ENCODE measurements at places on chromosomes 11 and 22. TPM values are rescaled to one million over a fixed set of nuclear protein-coding genes. Genes with fewer than 3 reads are reported as not detected.
A peak's percentile ranks its signal among the peaks of the same experiment; 100 is the strongest.

DNA sequence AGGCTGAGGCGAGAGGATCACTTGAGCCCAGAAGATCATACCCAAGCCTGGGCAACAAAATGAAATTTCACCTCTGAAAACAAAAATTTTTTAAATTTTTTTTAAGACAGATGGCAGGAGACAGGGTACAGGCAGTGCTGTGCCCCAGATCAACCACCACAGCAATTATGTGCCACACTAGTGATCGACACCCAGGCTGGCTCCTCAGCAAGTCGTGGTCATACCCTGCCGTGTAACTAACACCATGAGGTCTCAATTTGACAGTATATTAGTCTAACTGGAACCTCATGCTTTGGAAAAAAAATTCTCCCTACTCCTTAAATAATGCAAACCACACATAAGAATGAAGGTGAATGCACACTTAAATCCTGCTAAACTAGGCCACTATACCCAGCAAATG lies 8.3 kb downstream of the SF3A1 start:
- no peak for DNase-seq
- H3K4me1 ChIP-seq: no peaks in the 10 kb centered on the region
- H3K4me3 ChIP-seq: no peak overlapping the region

DNA sequence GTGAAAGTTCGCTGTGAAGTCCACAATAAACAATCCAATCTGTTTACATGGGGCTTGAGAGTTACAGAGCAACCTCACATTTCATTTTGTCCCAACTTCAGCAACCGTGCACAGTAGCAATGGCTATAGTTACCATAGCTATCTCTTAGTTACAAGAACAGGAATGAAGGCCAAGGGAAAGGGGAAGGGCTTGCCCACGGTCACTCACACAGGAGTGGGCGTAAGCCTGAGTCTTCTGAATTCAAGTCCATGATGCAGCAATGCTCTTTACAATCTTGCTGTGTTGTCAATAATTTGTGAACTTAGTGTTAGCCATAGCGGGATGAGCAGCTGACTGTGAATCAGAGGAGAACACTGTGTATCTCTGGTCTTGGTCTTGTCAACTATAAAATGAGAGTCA lies 102.9 kb downstream of the ADAMTS15 start:
- H3K4me3 ChIP-seq: no peak overlapping the region
- no peak overlapping the region for H3K27ac ChIP-seq
- no peaks in the 10 kb centered on the region for H3K27me3 ChIP-seq
- DNase-seq: no peak

DNA sequence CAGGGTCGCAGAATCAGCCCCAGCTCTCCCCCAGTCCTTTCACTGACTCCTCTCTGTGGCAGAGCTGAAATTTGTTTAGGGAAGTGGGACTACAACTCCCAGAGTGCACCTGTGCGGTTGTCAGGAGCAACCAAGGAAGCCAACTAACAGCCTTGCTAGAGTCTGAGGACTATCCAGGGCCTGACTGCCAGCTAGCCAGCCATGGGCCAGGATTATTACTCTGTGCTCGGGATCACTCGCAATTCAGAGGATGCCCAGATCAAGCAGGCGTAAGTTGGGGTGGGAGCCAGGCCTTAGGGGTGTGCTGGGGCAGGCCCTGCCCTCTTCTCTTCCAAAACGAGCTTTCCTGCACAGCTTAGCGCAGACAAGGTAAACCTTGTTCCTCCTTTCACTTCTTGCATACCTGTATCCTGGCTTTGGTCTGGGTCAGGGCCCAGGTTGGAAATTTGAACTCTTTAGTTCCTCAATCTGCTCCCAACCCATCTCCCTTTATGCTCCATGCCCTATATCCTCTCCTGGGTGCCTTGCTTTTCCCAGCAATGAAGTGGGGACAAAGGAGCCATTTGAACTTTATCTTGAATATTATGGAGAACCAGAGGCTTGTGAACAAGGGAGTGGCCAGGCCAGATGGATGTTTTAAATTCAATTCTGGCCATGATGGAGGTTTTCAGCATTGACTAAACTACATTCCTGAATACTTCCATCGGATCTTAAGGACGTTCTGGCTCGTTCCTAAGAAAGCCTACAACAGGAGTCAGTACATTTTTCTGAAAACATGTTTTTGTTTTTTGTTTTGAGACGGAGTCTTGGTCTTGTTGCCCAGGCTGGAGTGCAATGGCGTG lies at the start of gene DNAJB13:
Gene DNAJB13, plus strand, starts transcription at position 158 of the 842 bp plus-strand sequence. Its CDS starts 44 bp downstream, at position 202.
- no peaks in the 10 kb centered on the region for H3K36me3 ChIP-seq
- no peaks in the 10 kb centered on the region for H3K27me3 ChIP-seq
- peak; percentile 88 for DNase-seq
- H3K4me1 ChIP-seq: peaks cover 3% of the 10 kb centered on the region
- no peak within 1 kb of the TSS for H3K4me3 ChIP-seq
- no peak within 1 kb of the TSS for H3K27ac ChIP-seq

DNA sequence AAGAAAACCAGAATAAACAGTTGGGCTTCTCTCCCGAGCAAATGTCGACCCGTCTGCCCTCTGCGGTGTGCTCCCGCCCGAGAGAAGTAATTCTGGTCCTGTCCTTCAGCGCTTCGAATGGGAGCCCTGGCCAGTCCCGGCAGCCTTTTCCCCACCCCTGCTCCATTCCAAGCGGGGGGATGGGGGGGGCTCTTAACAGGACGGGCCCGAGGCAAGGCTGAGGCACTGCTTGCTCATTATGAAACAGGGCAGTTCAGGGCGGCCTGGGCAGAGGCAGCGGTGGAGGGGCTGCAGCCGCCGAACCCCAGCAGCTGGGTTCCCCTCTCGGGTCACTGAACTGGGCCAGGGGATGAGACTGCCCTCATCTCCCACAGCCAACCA lies 9.1 kb downstream of the BACE1-AS start:
- H3K4me3 ChIP-seq: no peak overlapping the region
- no peaks in the 10 kb centered on the region for H3K27me3 ChIP-seq
- no peak overlapping the region for H3K27ac ChIP-seq
- peaks cover 34% of the 10 kb centered on the region for H3K4me1 ChIP-seq

DNA sequence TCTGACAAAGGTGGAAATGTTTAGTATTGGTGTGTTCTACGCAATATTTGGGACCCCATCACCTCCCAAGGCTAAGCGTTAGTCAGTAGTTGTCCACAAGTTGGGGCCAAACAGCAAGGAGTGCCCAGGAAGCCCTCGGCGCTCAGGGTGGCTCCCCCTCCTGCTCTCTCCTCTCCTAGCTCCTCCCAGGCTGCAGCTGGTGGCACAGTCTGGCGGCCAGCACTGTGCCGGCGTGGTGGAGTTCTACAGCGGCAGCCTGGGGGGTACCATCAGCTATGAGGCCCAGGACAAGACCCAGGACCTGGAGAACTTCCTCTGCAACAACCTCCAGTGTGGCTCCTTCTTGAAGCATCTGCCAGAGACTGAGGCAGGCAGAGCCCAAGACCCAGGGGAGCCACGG lies 16.8 kb downstream of the CD5 start:
- no peak overlapping the region for H3K27ac ChIP-seq
- no peak overlapping the region for H3K4me3 ChIP-seq
- no peaks in the 10 kb centered on the region for H3K36me3 ChIP-seq
- no peaks in the 10 kb centered on the region for H3K27me3 ChIP-seq
- DNase-seq: no peak
- H3K4me1 ChIP-seq: no peaks in the 10 kb centered on the region

- H3K4me3 ChIP-seq: no peak overlapping the region
- no peaks in the 10 kb centered on the region for H3K4me1 ChIP-seq
- no peaks in the 10 kb centered on the region for H3K27me3 ChIP-seq
- no peak for DNase-seq
- no peak overlapping the region for H3K27ac ChIP-seq
Measured at GRCh38 chr11:122207921-122208764, 92.1 kb upstream of the BLID start.

- H3K36me3 ChIP-seq: peaks cover 4% of the 10 kb centered on the region
- DNase-seq: peak; percentile 68
- H3K4me3 ChIP-seq: no peak overlapping the region
- H3K27me3 ChIP-seq: no peaks in the 10 kb centered on the region
- no peaks in the 10 kb centered on the region for H3K4me1 ChIP-seq
Measured at GRCh38 chr11:60265373-60266214, 14.9 kb upstream of the MS4A4A start.

DNA sequence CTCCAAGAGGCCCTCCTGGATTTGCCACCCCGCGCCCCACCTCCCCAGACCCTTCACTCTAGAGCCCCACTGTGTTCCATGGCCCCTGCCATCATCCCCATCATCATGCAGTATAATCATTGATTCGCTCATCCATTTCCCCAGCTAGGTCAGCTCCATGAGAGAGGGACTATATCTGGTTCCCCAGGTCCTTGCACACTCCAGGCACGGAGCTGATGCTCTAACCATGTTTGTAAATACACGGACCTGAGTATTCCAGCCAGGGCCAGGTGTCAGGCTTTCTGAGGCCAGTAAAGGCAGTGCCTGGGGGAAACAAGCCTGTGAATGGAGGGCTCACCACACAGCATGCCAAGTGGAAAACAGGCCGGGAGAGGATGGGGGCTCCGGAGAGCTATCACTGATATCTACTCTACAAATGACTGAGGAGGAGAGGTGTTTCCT lies 27.1 kb upstream of the OAF start:
- no peaks in the 10 kb centered on the region for H3K36me3 ChIP-seq
- no peak overlapping the region for H3K27ac ChIP-seq
- DNase-seq: no peak
- no peaks in the 10 kb centered on the region for H3K4me1 ChIP-seq
- H3K27me3 ChIP-seq: peaks cover 13% of the 10 kb centered on the region
- no peak overlapping the region for H3K4me3 ChIP-seq

DNA sequence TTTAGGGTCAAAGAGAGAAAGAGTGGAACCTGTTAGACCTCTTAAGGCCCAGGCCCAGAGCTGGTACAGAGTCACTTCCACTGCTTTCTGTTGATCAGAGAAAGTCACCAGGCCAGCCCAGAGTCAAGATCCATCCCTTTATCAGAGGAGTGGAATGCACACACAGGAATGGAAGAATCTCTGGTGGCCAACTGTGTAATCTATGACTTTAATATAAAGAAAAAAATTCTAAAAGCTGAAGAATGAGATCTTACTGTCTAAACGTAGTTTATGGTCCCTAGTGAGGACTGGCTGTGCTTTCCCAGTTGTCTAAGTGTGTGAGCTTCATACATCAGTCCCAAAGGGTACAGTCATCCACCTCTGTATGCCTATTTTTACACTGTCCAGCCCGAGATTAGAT lies 51.0 kb downstream of the PPFIBP2 start:
- peaks cover 4% of the 10 kb centered on the region for H3K4me1 ChIP-seq
- DNase-seq: no peak
- H3K4me3 ChIP-seq: no peak overlapping the region
- H3K27me3 ChIP-seq: no peaks in the 10 kb centered on the region

DNA sequence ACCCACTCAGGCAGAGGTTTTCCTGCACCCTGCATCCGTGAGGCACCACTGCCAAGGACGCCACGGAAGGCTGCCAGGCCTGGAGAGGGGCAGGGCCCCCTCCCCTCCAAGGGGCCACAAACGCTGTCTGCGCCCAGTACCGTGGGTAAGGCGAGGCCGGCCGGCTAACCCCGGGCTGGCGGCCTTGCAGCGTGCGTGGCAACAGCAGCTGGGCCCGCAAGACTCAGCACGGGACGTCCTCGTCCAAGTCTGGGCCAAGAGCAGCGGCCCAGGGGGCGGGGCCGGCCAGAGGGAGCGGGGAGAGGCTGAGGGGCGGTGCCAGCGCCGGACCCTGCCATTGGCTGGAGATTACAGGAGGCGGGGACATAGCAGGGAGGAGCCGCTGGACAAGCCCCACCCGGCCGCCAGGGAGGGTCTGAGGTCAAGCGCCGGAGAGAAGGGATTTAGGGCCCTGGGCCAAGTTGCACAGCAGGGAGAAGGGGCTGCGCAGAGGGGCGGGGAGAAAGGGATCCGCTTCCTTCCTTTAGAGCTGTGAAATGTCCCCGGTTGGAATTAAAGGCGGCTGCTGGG lies 16.0 kb downstream of the SLC43A1 start:
- peaks cover 31% of the 10 kb centered on the region for H3K4me1 ChIP-seq
- peak overlapping the region; percentile 53 for H3K4me3 ChIP-seq
- DNase-seq: peak; percentile 99
- peak overlapping the region; percentile 83 for H3K27ac ChIP-seq
- H3K27me3 ChIP-seq: no peaks in the 10 kb centered on the region

- H3K27me3 ChIP-seq: no peaks in the 10 kb centered on the region
- no peak for DNase-seq
- H3K36me3 ChIP-seq: no peaks in the 10 kb centered on the region
- H3K27ac ChIP-seq: no peak overlapping the region
- H3K4me1 ChIP-seq: peaks cover 4% of the 10 kb centered on the region
- H3K4me3 ChIP-seq: no peak overlapping the region
Measured at GRCh38 chr22:42565956-42566355, 12.2 kb downstream of the SERHL2 start.

DNA sequence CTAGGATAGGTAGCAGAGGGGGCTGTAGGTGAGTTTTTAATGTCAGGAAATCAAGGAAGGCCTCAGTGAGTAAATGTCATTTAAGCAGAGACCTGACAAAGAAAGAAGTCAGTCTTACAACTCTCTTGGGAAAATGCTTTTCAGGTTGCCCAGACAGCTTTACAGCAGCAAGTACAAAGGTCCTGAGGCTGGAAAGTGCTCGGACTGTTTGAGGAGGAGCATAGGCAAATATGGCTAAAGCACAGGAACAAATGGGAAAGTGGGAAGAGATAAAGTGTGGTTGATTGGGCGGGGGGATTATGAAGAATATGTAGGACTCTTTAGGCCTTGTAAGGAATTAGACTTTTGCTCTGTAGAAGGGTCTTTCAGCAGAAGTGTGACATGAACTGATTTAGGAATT lies 125.4 kb downstream of the ARHGAP42 start:
- no peak for DNase-seq
- H3K4me3 ChIP-seq: no peak overlapping the region
- no peaks in the 10 kb centered on the region for H3K36me3 ChIP-seq
- peaks cover 19% of the 10 kb centered on the region for H3K4me1 ChIP-seq
- H3K27ac ChIP-seq: no peak overlapping the region

DNA sequence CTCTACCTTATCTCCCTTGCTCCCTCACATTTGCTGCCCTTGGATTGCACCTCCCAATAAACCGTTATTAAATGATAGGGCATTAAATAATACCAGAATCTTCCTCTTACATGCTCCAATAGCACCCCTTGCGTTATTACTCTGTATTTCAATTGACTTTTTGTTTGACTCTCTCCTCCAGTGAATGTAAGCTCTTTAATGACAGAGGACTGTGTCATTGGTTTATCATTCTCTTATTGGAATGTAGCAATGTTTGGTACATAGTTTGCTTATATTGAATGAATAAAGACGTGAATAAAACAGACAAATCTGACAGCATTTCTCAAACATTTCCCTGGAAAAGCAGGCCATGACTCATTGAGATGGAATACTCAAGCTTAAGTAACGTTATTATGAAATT lies 8.7 kb upstream of the MPEG1 start:
- H3K4me3 ChIP-seq: no peak overlapping the region
- H3K4me1 ChIP-seq: no peaks in the 10 kb centered on the region
- DNase-seq: no peak
- no peak overlapping the region for H3K27ac ChIP-seq
- H3K36me3 ChIP-seq: no peaks in the 10 kb centered on the region

GRCh38 chr11:99370549-99371216 lies 349.9 kb downstream of the CNTN5 start:
- peak; percentile 36 for DNase-seq
- H3K27me3 ChIP-seq: no peaks in the 10 kb centered on the region
- H3K27ac ChIP-seq: no peak overlapping the region
- H3K4me1 ChIP-seq: no peaks in the 10 kb centered on the region

GRCh38 chr22:37225481-37225880 lies 13.2 kb upstream of the SSTR3 start:
- no peaks in the 10 kb centered on the region for H3K27me3 ChIP-seq
- no peak for DNase-seq
- no peaks in the 10 kb centered on the region for H3K4me1 ChIP-seq
- no peak overlapping the region for H3K4me3 ChIP-seq

Gene EXPH5
- 8.4 TPM for total RNA-seq

Gene C11orf21
- not detected for total RNA-seq

Gene KRTAP5-1
- not detected for total RNA-seq

Gene IGLL1
- total RNA-seq: not detected

Gene CD248
- total RNA-seq: 3.8 TPM

Gene KCNE3
- 10.6 TPM for total RNA-seq

Gene AGBL2
- 5.6 TPM for total RNA-seq

Gene DCDC1
- total RNA-seq: 0.27 TPM

Gene VWCE
- 16.9 TPM for total RNA-seq

All from GM23338 (cell line).